Posterior cingulate gyrus (tissue), 11 donors: ENCODE measurements at places on chromosomes 11 and 22.

GRCh38 chr11:46949297-46949696, 12.7 kb downstream of the CSTPP1 start:
- DNase-seq: no peak

DNA sequence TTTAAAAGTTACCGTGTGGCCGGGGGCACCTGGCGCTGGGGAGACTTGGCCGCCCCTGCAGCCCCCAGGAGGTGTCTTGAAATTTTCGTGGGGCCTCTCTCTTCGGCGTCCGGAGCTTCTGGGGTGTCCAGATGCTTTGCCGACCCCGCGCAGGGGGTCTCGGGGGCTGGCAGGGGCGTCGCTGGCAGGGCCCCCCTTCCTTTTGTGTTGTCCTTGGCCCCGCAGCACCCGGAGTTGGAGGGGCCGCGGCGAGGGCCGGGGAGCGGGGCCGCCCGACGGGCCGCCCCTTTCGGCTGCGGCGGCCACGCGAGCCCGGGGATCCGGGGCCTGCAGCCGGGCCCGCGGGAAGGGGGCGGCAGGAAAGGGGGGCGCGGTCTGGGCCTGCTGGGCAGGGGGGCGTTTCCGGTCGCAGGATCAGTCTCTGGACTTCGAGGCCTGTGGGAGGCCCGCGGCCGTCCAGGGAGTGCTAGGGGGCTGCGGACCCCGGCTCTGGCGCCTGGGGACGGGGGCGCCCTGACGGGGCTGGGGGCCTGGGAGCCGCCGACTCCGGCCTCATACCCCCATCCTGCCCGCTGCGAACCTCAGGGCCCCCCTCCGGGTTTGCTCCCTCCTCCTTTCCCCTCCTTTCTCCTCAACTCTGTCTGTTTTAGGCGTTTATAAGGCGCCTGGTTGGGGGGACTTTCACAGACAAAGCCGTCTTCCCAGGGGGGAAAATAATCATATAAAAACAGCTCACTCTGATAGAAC, 869 bp downstream of the ZC3H7B start:
- no peak for DNase-seq

GRCh38 chr22:31623592-31624304, 38.3 kb downstream of the PISD start:
- DNase-seq: peak; percentile 80

- DNase-seq: no peak
Observed at GRCh38 chr11:11370255-11370961, 17.4 kb upstream of the CSNK2A3 start.

GRCh38 chr11:9971894-9972293, 308.0 kb downstream of the SWAP70 start:
- no peak for DNase-seq

DNA sequence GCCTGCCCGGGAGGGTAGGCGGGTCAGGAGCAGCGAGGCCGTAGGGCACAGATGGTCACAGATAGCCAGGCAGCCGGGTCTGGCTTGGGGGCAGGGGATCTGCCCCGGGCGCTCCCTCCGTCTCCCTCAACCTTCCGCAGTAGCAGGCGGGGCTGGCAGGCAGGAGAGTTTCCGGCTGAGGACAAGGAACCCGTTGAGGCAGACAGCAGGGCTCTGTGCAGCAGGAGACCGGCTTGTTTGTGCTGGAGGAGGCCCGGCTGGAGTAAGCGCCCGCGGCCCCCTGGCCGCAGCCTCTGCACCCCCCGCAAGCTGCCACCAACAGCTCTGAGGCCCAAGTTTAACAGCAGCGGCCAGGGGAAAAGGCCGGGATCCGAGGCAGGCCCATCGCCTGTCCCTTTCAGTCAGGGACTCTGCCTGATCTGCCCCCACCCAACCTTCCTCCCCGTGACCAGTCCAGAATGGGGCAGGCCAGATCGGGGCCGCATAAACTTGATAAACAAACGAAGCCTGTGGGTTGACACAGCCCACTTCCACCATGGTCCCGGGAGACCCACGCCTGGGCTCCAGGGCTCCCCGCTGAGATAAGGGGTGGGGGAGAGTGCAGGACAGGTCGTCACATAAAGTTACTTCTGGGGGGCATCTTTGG, 13.6 kb downstream of the SCARF2 start:
- DNase-seq: peak; percentile 54
